ENCODE measurements at places on chromosomes 7 and 10. TPM values are rescaled to one million over a fixed set of nuclear protein-coding genes. Genes with fewer than 3 reads are reported as not detected.

Gene SLC25A28
- total RNA-seq = 25.1 TPM

Gene NME8
- total RNA-seq = not detected

Gene FGFBP3
- total RNA-seq = 0.34 TPM

Gene FAM25A
- not detected for total RNA-seq

Gene FZD8
- 2.9 TPM for total RNA-seq

Gene OPN4
- total RNA-seq = not detected

Gene DNAJC9
- 45.7 TPM for total RNA-seq

Gene PIK3AP1
- 0.46 TPM for total RNA-seq

Gene SVOPL
- total RNA-seq = not detected

Gene GFRA1
- total RNA-seq = 1.2 TPM

Gene LIPN
- total RNA-seq = not detected

Gene PDE1C
- total RNA-seq = 0.33 TPM

Gene SPDYE9
- not detected for total RNA-seq

Gene ADCYAP1R1
- total RNA-seq = not detected

Gene COBL
- total RNA-seq = 16.2 TPM

Gene SKIDA1
- total RNA-seq = under 0.01 TPM

Gene NPVF
- not detected for total RNA-seq

Gene SP8
- total RNA-seq = not detected

Gene PLXDC2
- total RNA-seq = 1.00 TPM

Gene CUX1
- total RNA-seq = 40.0 TPM

Gene KCNMA1
- 0.93 TPM for total RNA-seq

Gene BLNK
- not detected for total RNA-seq

Gene DNAJC12
- total RNA-seq = 2.2 TPM

Gene SGCE
- 43.4 TPM for total RNA-seq

Gene CDC14C
- under 0.01 TPM for total RNA-seq

Gene CNNM1
- total RNA-seq = 5.9 TPM

Gene MMRN2
- total RNA-seq = not detected

Gene FAM25G
- total RNA-seq = not detected

Gene SYT15
- total RNA-seq = under 0.01 TPM

Gene ADARB2
- not detected for total RNA-seq

Gene LAMB1
- total RNA-seq = 160 TPM

Gene MUC3A
- total RNA-seq = not detected

Gene ALDH18A1
- total RNA-seq = 84.3 TPM

Gene FAM24B
- total RNA-seq = 2.2 TPM

Gene STOX1
- 0.34 TPM for total RNA-seq

Gene ATOH7
- not detected for total RNA-seq

Gene ZYX
- total RNA-seq = 10.7 TPM

Gene ANAPC16
- total RNA-seq = 53.8 TPM

Gene OR13A1
- total RNA-seq = not detected

Gene CYP2E1
- 0.69 TPM for total RNA-seq

Gene CALHM3
- not detected for total RNA-seq

Gene COMTD1
- 11.6 TPM for total RNA-seq

Gene TAS2R41
- total RNA-seq = not detected

Gene NEUROD6
- not detected for total RNA-seq

Gene TLL2
- total RNA-seq = 0.34 TPM

Gene PFKP
- total RNA-seq = 243 TPM

Gene MCM10
- 21.1 TPM for total RNA-seq

All from melanocyte of skin (primary cell).